Amygdala (tissue), 56 donors: ENCODE measurements at places on chromosomes 2 and 18.

- DNase-seq, result no peak
Measured at GRCh38 chr18:25329783-25330182, 22.2 kb downstream of the ZNF521 start.

DNA sequence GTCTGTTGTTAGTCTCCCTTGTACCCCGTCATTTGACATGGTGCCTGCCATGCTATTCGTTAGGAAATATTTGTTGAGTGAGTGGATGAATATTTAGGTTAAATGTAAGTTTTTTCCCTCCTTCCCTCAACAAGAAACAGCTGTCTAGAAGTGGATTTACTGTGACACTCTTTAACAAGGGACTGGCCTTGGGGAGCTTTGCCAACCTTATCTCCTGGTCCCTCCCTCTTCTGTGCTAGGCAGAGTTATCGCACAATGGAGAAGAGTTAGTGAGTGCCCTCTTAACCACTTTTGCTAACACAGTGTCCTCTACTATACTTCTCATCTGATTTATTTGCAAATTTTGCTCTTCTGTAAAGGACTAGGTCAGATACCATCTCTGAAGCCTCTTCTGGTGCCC lies 61.2 kb downstream of the DIS3L2 start:
- DNase-seq, result no peak

- no peak for DNase-seq
Measured at GRCh38 chr2:152611458-152612231, 105.6 kb downstream of the PRPF40A start.

GRCh38 chr18:74012954-74013630 lies 134.5 kb downstream of the FBXO15 start:
- DNase-seq, result no peak
